ENCODE measurements at places on chromosomes 12 and 14. TPM values are rescaled to one million over a fixed set of nuclear protein-coding genes. Genes with fewer than 3 reads are reported as not detected.

Gene ALDH2
- 62.2 TPM for total RNA-seq

Gene METTL17
- total RNA-seq = 23.5 TPM

Gene TAS2R31
- 2.3 TPM for total RNA-seq

Gene RXYLT1
- total RNA-seq = 7.3 TPM

Gene PPM1H
- total RNA-seq = 1.3 TPM

Gene KRT82
- total RNA-seq = not detected

Gene KRT2
- not detected for total RNA-seq

Gene C1RL
- total RNA-seq = 13.4 TPM

Gene PCED1B
- total RNA-seq = under 0.01 TPM

Gene CLMN
- total RNA-seq = 0.63 TPM

Gene GARIN6
- total RNA-seq = not detected

Gene LMNTD1
- under 0.01 TPM for total RNA-seq

Gene SLC25A21
- total RNA-seq = 0.38 TPM

Gene CYP27B1
- total RNA-seq = 0.39 TPM

Gene SLC35E3
- 5.3 TPM for total RNA-seq

Gene SMOC1
- 0.90 TPM for total RNA-seq

Gene HRK
- total RNA-seq = not detected

Gene PSMA6
- total RNA-seq = 213 TPM

Gene KRT7
- total RNA-seq = 7.0 TPM

Gene P3H3
- total RNA-seq = 22.6 TPM

Gene MGP
- 328 TPM for total RNA-seq

Gene RD3L
- total RNA-seq = not detected

Gene PTHLH
- not detected for total RNA-seq

Gene LIN7A
- total RNA-seq = 0.13 TPM

Gene TAS2R14
- 1.0 TPM for total RNA-seq

Gene CPNE6
- total RNA-seq = not detected

Gene ANO4
- 1.5 TPM for total RNA-seq

Gene TESPA1
- total RNA-seq = not detected

Gene APOF
- total RNA-seq = not detected

Gene TMEM132D
- not detected for total RNA-seq

Gene ATP5MC2
- total RNA-seq = 110 TPM

Gene TMEM119
- not detected for total RNA-seq

Gene IAPP
- total RNA-seq = not detected

Gene CCDC196
- total RNA-seq = not detected

Gene PTPN11
- total RNA-seq = 60.6 TPM

Gene ADGRD1
- total RNA-seq = 0.26 TPM

All from dermis microvascular lymphatic vessel endothelial cell (primary cell).